ENCODE measurements at places on chromosomes 11 and 22.

DNA sequence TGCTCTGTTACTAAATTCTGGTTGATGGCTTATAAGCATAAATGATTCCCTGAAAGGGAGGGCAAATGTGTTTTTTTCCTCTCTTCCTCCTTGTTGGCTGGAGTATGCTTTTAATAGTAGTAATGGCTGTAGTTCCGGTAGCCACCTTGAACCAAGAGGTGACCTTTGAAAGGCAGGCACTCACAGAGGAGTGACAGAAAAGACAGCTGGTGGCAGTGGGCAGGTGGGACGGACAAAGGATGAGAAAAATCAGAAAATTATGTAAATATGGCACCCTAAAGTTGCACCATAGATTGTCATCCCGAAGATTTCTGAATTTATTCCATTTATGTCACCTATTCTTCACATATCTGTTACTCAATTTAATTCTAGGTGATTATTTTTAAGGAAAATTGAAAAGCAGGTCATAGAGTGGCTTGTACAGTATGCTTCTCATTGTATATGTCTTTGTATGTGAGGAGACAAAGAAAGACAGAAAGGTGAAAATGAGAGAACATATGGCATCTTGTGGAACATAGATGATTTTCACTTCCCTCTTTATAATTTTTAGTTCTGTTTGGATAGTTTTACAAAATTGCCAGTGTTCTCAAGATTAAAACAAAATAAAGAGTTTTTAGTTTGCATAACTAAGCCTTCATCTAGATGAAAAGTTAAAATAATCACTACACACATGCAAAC, 17.0 kb downstream of the CASP12 start:
- no peak for DNase-seq

GRCh38 chr11:120060512-120060911, 77.4 kb downstream of the TRIM29 start:
- no peak for DNase-seq

DNA sequence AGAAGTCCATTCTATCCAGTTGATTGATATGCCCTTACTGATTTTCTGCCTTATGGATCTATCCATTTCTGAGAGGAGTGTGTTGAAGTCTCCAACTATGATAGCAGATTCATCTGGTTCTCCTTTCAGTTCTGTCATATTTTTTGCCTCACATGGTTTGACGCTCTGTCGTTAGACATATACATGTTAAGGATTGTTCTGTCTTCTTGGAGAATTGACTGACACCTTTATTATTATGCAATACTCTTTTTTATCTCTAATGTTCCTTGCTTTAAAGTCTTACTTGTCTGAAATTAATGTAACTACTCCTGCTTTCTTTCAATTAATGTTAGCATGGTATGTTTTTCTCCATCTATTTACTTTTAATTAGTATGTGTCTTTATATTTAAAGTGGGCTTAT, 12.1 kb upstream of the ARHGAP20 start:
- no peak for DNase-seq

- DNase-seq = peak; percentile 6
Measured at GRCh38 chr11:131108760-131109159, 192.5 kb upstream of the SNX19 start.

DNA sequence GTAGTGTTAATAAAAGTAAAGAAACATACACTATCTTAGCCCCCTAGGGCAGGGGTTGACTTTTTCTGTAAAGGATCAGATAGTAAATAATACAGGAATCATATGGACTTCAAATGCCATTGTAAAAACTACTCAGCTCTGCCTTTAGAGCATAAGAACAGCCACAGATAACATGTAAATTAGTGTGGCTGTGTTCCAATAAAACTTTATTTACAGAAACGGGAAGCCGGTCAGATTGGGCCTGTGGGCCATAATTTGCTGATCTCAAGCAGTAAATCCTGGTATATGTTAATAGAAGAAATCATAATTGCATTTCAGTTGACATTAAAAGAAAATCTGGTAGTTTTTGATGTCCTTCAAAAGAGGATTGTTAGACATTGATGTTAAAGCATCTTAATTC, 76.5 kb downstream of the ZC3H12C start:
- DNase-seq = no peak

GRCh38 chr11:122242731-122243130, 126.7 kb upstream of the BLID start:
- DNase-seq = no peak

DNA sequence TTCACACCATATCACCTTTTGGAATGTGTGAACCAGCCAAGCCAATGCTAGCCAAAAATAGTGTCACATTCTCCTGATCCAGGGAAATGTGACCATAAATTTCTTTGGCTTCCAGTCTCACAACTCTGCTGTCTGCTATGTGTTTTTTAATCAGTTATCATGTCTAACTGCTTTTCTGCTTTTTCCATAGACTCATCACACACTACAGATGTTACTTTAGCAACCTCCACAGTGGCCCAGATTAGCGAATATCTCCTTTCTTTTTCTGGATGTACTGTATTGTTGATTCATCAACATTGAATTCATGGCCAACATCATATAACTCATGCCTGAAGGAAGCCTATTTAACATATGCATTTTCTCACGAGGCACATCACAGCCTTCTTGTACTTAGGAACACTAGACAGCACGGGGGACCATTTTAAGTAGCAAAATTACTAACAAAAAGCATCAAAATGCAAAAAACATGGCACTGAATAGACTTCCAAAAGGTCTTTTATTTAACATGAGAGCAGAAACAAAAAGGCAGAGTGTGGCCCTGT, 73.1 kb upstream of the POU2AF2 start:
- DNase-seq = no peak

GRCh38 chr11:67364783-67365722, 8.3 kb downstream of the CLCF1 start:
- no peak for DNase-seq

GRCh38 chr11:42778193-42778592, 533.6 kb upstream of the API5 start:
- no peak for DNase-seq

DNA sequence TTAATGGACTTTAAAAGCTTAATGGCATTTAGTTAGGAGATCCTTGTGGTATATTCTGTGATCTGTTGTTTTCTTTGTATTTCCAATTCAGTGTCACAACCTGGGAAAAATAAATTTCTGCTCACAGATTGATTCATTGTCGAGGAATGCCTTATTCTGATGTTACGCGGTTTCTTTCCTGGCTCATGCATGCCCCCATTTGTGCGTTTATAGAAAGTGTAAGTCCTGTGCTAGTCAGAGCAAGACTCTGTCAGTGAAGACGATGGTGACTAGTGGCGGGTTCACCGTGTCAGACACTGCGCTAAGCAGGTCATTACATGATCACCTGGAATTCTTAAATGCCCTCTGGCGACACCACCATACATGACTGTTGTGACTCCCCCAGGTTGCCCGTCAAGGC, 169.4 kb downstream of the TBC1D22A start:
- DNase-seq = no peak

- no peak for DNase-seq
Measured at GRCh38 chr11:10382518-10382917, 72.5 kb upstream of the AMPD3 start.

DNA sequence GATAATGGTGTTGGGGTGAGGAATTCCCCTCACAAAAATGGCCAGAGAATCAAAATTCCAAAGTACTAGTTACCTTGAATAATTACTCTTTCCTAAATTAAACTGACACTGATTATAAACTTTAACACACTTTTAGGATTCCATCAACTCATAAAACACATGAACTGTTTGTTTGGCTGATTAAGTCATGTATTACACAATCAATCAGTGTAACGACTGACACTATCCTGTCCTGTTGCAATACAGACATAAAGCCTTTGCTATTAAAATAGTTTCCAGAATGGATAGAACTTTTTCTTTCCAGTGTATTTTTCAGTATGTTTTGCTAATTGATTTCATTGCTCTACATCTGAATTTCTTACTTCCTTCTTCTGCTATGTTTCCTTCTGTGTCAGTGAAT, 1709.4 kb upstream of the RAG2 start:
- DNase-seq = no peak

- DNase-seq = peak; percentile 96
Measured at GRCh38 chr11:9568854-9569587, 4.4 kb upstream of the WEE1 start.

- DNase-seq = no peak
Measured at GRCh38 chr11:38191101-38191500, 1593.1 kb upstream of the RAG2 start.

GRCh38 chr22:39432361-39432811, 24.4 kb upstream of the MGAT3 start:
- DNase-seq = no peak

DNA sequence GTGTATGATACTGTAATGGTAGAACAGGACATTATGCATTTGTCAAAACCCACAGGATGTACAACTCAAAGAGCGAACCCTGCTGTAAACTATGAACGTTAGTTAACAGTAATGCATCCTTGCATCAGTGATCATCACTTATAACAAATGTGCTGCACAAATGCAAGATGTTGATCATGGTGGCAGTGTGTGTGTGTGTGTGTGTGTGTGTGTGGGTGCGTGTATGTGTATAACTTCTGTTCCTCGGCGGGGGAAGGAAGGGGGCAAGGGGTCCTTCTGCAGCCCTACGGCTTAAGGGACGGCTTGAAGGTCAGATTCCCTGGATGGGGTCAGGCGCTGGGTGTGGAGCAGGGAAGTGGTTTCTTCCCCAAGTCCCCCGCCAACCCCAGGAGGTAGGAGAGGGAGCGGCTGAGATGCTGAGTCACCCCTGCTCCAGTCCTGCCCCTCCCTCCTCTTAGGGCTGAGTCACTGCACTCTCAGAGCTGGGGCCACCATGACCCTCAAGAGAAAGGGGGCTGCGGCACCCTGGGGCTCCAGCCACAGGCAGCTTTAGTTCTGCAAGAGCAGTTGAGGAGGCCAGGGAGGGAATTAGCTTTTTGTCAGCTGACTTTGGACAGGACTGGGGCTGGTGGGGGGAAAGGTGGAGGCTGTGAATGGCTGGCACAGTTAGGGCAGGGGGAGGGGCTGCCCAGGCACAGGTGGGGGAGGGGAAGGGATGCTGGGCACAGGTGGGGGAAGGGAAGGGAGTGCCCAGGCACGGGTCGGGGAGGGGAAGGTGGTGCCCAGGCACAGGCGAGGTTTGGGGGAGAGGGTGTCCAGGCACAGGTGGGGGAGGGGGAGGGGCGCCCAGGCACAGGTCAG, 8.8 kb upstream of the CTSD start:
- DNase-seq = peak; percentile 89

- no peak for DNase-seq
Measured at GRCh38 chr11:62077132-62077531, 46.7 kb upstream of the INCENP start.

DNA sequence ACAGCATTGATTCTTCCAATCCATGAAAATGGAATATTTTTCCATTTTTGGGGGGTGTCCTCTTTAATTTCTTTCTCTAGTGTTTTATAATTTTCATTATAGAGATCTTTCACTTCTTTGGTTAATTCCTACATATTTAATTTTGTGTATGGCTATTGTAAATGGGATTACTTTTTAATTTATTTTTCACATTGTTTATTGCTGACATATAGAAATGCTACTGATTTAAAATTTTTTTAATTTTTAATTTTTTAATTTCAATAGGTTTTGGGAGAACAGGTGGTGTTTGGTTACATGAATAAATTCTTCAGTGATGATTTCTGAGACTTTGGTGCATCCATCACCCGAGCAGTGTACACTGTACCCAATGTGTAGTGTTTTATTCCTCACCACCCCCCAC, 26.6 kb upstream of the OOSP4B start:
- DNase-seq = no peak

- peak; percentile 89 for DNase-seq
Measured at GRCh38 chr22:30420347-30421125, 5.0 kb upstream of the MTFP1 start.

DNA sequence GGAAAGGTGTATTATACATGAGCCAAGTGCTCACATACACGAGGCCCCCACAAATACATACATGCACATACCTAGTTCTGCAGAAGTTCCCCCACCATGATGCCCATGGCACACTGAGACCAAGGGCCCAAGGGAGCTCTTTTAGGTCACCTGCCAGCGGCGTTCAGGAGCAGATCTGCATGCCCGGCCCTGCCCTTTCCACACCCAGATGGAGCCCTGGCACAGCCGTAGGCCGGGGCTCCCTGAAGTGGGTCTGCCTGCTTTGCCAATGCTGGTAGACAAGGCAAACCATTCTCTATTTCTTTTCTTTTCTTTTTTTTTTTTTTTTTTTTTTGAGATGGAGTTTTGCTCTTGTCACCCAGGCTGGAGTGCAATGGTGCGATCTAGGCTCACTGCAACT, 21.5 kb downstream of the NFAM1 start:
- DNase-seq = no peak

GRCh38 chr11:129412494-129412893, 36.8 kb downstream of the BARX2 start:
- no peak for DNase-seq

DNA sequence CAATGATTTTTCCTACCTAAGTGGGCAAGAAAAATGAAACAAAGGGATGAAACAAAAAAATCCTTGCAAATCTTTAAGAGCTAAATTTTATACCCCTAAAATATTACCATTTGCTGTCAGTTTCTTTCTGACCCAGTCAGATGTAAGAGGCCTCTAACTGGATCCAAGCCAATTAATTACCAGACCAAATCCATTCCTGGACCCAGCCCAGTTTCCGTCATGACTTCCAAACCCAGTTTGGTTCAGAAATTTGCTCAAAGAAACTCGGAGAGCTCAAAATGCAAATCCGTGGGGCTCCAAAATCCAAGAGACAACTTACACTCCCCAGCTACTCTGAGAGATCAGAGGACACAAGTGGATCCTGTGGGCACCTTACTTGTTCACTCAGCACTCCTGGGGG, 46.8 kb downstream of the TRIM44 start:
- no peak for DNase-seq

DNA sequence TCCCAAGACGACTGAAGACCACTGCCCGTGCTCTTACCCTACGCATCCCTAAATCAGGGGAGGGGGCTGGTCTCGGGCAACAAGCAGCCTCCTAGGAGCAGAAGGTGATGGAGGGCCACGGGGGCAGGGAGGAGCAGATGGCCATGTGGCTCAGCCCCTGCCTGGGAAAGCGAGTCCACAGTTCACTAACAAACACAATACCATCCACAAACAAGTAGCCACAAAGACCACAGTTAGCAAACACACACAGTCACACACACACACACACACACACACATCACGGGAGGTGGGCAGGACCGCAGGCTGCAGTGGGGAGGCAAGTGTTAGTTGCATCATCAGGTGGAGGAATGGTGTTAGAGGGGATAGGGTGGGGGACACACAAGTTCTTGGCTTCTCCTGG, 13.2 kb upstream of the FXYD2 start:
- no peak for DNase-seq

DNA sequence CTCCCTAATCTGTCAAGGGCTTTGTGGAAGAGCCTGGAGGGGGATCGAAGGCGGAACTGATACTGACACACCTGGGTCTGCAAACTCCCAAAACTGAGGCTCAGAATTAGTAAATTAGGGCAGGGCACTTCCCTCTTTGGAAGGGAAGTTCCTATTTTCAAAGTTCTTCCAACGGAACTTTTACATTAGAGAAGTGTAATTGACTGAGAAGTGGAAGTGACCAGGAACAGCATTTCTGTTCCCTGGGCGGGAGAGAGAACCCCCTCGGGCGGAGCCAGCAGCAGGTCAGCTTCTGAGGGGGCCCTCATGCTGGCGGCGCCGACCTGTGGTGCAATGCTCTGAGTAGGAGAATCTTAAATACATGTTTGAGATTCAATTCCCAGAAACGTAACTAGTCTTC, 1.1 kb upstream of the CBL start:
- DNase-seq = no peak

Data from cardiac fibroblast (primary cell).